SK-N-DZ (cell line): ENCODE measurements at places on chromosomes 4 and X.

GRCh38 chrX:113959912-113960626 is 623.8 kb upstream of the HTR2C start:
- DNase-seq: no peak

- no peak for DNase-seq
These were observed 505.7 kb downstream of the ZNF674 start for GRCh38 chrX:46039526-46039925.

- no peak for DNase-seq
These were observed 211.2 kb downstream of the CPEB2 start for GRCh38 chr4:15213302-15213970.

DNA sequence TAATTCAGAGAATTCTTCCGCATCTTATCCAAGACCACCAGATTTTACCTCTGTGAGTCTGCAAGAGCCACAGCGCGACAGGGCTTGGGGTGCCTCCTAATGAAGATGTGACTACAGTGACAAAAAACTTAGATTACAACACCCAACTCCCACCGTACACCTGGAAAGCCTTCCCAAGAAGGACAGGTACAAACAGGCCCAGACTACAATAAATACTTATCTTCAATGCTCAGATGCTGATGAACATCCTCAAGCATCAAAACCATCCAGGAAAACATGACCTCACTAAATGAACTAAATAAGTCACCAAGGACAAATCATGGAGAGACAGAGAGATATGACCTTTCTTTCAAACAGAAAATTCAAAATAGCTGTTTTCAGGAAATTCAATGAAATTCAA is 20.8 kb upstream of the ABCG2 start:
- no peak for DNase-seq

GRCh38 chr4:24885342-24885741 is 27.5 kb downstream of the CCDC149 start:
- DNase-seq: no peak

GRCh38 chr4:25406081-25406692 is 29.1 kb downstream of the ANAPC4 start:
- DNase-seq: no peak

DNA sequence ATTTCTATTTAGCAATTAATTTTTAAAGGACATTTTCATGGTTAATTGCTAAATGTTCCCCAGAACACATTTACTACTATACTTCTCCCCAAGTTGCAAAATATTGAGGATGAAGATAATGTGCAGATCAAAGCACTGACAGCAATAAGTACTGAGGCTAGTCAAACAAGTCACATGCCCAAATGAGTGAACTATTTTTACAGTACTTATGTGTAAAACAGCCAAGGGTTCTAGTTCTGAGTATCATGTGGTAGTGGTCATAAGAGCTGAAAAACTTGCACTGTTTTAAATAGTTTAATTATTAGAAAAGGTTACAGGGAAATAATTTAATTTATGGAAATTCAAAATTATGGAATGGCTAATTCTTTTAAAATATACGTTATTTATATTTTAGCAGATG is 3.8 kb downstream of the GALNTL6 start:
- no peak for DNase-seq

DNA sequence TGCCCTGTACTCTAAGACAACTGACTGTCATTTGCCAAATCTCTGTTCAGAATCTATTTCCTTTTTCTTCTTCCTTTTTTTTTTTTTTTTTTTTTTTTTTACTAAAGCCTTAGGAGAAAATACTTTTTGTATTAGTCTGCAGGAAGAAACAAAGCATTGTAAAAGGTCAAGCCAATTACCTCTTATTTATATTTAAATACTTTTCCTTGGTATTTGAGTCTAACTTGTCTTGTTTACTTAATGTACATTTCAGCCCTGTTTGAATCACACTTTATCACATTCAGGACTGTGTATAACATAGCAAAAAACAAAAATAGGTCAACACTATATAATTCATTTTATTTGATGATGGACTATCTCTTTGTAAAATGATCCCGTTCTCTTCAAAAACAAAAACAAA is 262.2 kb downstream of the RPA4 start:
- DNase-seq: no peak

DNA sequence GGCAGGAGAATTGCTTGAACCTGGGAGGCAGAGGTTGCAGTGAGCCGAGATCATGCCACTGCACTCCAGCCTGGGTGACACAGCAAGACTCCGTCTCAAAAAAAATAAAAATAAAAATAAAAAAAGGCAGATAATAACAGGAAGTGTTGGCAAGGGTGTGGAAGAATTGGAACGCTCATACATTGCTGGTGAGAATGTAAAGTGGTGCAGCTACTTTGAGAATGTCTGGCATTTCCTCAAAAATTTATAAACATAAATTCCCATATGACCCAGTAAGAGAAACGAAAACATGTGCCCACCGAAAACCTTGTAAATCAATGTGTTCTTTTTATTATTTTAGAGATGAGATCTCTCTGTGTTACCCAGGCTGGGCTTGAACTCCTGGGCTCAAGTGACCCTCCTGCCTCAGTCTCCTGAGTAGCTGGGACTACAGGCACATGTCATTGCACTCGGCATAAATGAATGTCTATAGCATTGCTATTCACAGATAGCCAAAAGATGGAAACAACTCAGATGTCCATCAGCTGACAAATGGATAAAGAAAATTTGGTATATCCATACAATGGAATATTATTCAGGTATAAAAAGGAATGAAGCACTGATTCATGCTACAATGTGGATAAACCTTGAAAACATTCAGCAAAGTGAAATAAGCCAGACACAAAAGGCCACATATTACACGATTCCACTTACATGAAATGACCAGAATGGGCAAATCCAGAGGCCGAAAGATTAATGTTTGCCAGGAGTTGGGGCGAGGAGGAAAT is 63.7 kb upstream of the PLAC1 start:
- no peak for DNase-seq

DNA sequence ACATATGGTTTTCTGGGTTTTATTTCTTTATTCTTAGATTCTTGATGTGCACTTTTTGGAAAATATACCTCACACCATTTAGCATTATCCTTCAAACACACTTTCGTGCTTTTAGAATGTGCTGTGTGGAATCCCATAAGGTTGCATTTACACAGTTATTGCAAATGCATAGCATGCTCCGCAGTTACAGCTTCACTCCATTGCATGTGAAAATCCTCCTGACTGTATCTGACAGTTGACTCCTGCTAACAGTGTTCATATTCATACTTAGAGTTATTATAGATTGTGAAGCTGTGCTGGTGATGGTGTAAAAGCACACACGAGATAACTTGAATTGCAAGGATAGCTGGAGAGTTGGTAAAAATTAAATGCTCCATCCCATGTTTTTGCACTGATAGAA is 811.5 kb upstream of the TENM3 start:
- DNase-seq: no peak

DNA sequence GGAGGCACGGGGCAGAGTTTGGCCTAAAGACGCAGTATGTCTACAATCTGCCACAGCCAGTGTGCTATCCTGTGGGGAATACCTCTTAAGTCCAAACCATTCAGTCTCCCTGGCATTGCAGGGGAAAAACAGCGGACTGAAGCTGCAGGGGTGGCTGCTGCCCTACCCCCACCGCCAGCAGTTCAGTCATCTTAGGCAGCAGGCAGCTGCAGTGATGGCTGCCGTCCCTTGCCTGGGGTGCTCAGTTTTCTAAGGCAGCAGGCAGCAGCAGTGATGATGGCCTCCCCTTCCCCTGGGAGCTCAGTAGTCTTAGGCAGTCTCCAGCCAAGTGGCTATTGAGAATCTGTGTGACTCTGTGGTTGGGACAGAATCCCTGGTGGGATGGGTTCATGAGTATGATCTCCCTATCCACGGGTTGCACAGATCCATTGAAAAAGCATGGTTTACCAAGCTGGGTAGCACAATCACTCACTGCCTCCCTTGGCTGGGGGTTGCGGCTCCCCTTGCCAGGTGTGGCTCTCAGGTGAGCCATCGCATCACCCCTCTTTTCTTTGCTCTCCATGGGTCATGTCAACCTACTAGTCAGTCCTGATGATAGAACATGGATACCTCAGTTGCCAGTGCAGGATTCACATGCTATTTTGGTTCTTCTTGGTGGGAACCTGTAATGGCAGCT is 48.9 kb upstream of the GRID2 start:
- DNase-seq: no peak

DNA sequence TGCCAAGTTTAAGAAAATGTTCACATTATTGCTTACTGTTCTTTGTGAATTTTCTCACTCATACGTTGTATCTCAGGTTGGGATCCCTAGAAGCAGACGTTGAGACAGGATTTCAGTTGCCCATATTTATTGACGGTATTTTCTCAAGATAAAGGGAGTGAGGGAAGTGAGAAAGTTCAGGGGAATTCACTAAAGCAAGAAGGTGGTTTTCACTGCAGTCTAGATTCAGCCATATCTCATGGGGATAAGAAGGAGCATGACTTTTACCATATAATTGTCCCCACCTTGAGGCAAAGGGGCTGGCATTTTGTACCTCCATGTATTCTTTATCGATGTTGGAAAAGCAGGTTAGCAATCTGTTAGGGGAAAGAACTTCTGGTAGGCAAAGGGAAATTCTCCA is 543.0 kb downstream of the CCSER1 start:
- no peak for DNase-seq
